ENCODE measurements at places on chromosomes 6 and 20. TPM values are rescaled to one million over a fixed set of nuclear protein-coding genes. Genes with fewer than 3 reads are reported as not detected.

DNA sequence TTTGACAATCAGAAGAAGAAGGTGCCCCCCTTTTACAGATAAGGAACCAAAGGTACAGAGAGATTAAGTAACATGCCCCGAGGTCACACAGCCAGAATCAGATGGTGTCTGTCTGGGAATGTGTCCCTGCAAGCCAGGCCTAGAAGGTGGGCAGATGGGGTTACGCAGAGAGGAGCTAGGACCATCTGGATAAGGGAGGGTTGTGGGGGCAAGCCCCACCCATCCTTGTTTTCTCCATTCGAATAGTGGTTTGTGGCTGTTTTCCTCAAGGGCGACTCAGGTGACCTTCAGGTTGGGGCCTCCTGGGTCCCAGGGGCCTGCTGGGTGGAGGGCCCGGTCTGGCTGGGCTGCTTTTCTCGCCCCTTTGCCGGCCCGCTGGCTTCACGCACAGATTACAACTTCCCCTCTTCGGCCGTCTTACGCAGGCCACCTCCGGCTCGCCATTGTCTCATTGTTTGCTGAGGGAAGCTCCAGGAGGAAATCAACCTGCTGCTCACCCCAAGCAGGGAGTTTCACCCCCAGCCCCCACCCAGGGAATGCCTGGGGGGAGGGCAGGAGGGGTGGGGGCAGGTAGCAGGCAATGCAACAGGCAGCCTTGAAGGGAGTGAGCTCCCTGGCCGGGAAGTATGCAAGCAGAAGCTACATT lies 30.8 kb upstream of the CSNK2A1 start:
- no peaks in the 10 kb centered on the region for H3K4me1 ChIP-seq
- H3K36me3 ChIP-seq, result no peaks in the 10 kb centered on the region
- no peak for DNase-seq
- no peak overlapping the region for H3K4me3 ChIP-seq
- H3K27ac ChIP-seq, result no peak overlapping the region
- H3K27me3 ChIP-seq, result peaks cover 38% of the 10 kb centered on the region

GRCh38 chr6:138785980-138786379 lies 9.9 kb upstream of the ECT2L start:
- no peak overlapping the region for H3K27ac ChIP-seq
- DNase-seq, result no peak
- H3K27me3 ChIP-seq, result no peaks in the 10 kb centered on the region

- H3K27me3 ChIP-seq, result no peaks in the 10 kb centered on the region
- H3K4me3 ChIP-seq, result no peak overlapping the region
- H3K4me1 ChIP-seq, result peaks cover 73% of the 10 kb centered on the region
- peak overlapping the region; percentile 32 for H3K27ac ChIP-seq
These were observed 46.8 kb downstream of the THEMIS start for GRCh38 chr6:127854009-127854408.

- DNase-seq, result no peak
- H3K36me3 ChIP-seq, result no peaks in the 10 kb centered on the region
- H3K27me3 ChIP-seq, result no peaks in the 10 kb centered on the region
These were observed 27.2 kb downstream of the DUSP22 start for GRCh38 chr6:319177-320131.

GRCh38 chr6:15768999-15769398 lies 106.2 kb upstream of the DTNBP1 start:
- H3K4me1 ChIP-seq, result peaks cover 8% of the 10 kb centered on the region
- no peaks in the 10 kb centered on the region for H3K27me3 ChIP-seq
- H3K4me3 ChIP-seq, result no peak overlapping the region
- H3K36me3 ChIP-seq, result no peaks in the 10 kb centered on the region

DNA sequence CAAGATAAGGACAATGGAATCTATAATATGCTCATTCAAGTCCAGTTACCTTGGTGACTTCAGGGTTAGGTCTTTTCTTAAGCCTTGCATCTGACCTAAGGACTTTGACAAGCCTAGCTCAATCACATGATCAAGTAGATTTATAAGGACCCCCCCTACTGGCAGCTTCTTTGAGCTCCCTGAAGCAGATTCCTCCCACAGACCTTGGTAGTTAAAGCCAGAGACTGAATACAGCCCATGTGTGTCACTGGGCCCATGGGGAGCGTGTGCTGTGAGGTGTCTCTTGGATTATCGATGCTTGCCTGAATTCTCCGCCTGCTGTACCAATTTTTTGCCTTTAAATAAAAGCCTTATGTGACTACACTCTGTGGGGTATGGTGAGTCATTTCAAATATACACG lies 372.7 kb upstream of the RGS17 start:
- H3K27ac ChIP-seq, result no peak overlapping the region
- no peaks in the 10 kb centered on the region for H3K4me1 ChIP-seq
- no peak for DNase-seq
- H3K4me3 ChIP-seq, result no peak overlapping the region
- no peaks in the 10 kb centered on the region for H3K36me3 ChIP-seq

DNA sequence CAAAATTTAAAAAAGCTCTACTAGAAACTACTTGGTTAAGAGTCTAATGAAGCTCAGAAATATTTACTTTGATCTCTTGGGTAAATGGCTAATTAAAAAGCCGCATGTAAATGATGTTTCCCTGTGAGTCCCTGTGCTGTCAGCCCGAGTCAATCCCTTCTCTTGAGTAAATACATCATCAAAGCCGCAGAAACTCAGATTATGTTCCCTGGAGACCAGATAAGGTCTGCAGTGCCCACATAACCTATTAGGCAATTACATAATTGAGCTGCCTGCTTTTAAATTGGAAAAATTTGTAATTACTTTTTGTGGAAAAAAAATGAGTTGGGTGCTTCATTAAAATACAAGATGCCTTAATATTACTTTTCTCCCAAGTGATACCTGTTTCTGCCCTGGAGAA lies 83.1 kb downstream of the KIZ start:
- no peak overlapping the region for H3K27ac ChIP-seq
- no peak for DNase-seq
- no peaks in the 10 kb centered on the region for H3K27me3 ChIP-seq
- H3K4me1 ChIP-seq, result no peaks in the 10 kb centered on the region
- H3K4me3 ChIP-seq, result no peak overlapping the region

- H3K27ac ChIP-seq, result peak within 1 kb of the TSS; percentile 85
- H3K4me1 ChIP-seq, result peaks cover 50% of the 10 kb centered on the region
- peaks cover 23% of the 10 kb centered on the region for H3K36me3 ChIP-seq
- DNase-seq, result peak; percentile 86
These were observed at the start of gene SLC29A1 for GRCh38 chr6:44223319-44224028. Gene SLC29A1 (plus strand): TSS chr6:44223595. CDS start chr6:44227314, 3,719 bp downstream.

GRCh38 chr6:134517868-134518267 lies 200.0 kb upstream of the SGK1 start:
- no peak for DNase-seq
- no peak overlapping the region for H3K4me3 ChIP-seq
- H3K27ac ChIP-seq, result no peak overlapping the region
- H3K27me3 ChIP-seq, result no peaks in the 10 kb centered on the region

DNA sequence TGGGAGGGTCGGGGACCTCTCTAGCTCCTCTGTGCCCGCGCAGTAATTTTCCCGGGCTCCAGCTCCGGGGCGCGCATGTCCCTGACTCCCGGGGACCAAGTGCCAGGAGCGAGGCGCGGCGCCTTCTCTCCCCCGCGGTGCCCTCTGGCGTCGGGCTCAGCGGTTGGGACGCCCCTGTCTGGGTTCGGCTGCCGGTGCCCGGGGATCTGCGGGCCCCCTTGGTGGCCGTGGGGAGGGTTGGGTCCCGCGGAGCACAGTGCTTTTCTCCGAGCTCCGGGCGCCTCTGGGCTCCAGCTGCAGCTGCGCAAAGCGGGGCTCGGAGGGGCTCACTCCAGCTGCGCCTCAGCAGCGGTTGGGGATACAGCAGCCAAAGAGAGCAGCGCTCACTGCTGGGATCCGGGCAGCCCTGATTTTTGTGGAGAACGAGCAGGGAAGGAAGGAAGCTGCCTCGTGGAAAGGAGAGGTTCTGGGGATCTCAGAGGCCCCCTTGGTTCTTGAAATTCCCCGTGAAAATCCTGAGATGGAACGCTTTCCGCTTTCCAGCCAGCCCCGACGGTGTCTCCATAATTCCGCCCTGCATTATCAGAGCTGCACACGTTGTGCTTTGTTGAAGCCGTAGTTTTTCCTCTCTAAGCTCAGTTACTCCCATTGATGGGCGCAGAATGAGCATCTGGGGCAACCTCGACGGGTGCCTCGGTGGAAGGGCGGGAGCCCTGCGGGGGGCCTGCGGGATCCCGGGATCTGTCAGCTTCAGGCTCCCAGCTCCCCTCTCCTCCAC lies 861 bp downstream of the PPP1R14C start:
- no peaks in the 10 kb centered on the region for H3K36me3 ChIP-seq
- peaks cover 74% of the 10 kb centered on the region for H3K27me3 ChIP-seq
- peak overlapping the region; percentile 50 for H3K4me3 ChIP-seq
- peak; percentile 1 for DNase-seq

DNA sequence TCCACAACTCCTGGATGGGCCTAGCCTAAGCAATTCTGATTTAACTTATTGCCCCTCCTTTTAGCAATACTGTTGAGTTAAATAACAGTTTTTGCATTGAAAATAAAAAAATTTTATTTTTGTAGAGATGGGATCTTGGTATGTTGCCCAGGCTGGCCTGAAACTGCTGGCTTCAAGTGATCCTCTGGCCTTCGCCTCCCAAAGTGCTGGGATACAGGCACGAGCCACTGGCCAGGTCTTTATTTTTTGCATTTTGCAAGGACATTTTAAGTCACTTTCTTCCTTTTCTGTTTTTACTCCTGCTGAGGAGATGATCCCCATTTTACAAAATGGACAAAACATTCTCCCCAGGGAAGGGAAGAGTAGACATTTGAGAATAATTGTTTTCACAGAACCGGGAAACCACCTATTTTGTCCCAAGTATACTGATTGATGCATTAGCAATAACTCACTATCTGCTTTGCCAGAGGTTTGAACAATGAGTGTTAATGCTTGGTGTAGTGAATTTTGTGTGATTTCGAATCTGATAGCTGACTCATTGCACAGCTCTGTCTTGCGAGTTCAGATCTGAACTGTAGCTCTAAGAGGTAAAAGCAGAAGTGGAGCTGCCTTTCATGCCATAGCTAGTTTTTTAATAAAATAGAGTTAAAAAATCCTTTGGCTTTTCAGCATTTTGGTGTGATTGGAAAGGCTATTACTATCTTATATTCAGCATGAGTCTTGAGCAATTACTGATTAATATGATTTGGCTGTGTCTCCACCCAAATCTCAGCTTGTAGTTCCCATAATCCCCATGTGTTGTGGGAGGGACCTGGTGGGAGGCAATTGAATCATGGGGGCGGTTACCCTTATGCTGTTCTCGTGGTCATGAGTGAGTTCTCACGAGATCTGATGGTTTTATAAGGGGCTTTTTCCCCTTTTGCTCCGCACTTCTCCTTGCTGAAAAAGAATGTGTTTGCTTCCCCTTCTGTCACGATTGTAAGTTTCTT lies 20.9 kb downstream of the IGF2R start:
- H3K36me3 ChIP-seq, result peaks cover 50% of the 10 kb centered on the region
- peak overlapping the region; percentile 18 for H3K4me3 ChIP-seq
- no peaks in the 10 kb centered on the region for H3K27me3 ChIP-seq
- peak overlapping the region; percentile 20 for H3K27ac ChIP-seq
- no peak for DNase-seq
- H3K4me1 ChIP-seq, result peaks cover 63% of the 10 kb centered on the region

GRCh38 chr6:40523505-40524172 lies 63.5 kb downstream of the LRFN2 start:
- no peaks in the 10 kb centered on the region for H3K36me3 ChIP-seq
- no peak for DNase-seq
- H3K27ac ChIP-seq, result no peak overlapping the region
- no peak overlapping the region for H3K4me3 ChIP-seq
- H3K4me1 ChIP-seq, result no peaks in the 10 kb centered on the region

Gene TRIM15
- total RNA-seq, result not detected

Gene ZNF165
- total RNA-seq, result 4.3 TPM

Gene ELOVL2
- not detected for total RNA-seq
